Activated naive CD4-positive, alpha-beta T cell (primary cell): ENCODE measurements at places on chromosomes 12 and 14.

DNA sequence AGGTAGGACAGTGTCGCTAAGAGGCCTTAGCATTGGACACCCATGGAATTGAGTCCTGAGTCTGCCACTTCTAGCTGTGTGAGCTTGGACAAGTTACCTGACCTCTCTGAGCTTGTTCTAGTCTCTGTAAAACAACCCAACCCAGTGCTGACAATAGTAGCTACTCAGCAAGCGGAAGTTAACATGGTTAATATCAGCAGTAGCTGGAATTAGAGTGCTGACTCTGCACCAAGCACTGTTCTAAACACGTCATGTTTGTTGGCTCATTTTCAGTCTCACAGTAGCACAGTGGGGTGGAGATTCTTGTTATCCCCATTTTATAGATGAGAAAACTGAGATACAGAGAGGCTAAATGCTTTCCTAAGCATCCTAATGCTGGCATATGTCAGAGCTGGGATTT is 47.5 kb upstream of the RIN3 start:
- DNase-seq = no peak

- DNase-seq = no peak
These were observed 2.8 kb downstream of the NFATC4 start for GRCh38 chr14:24370748-24371147.

GRCh38 chr14:101035466-101036225 is 132.1 kb upstream of the RTL1 start:
- DNase-seq = no peak

DNA sequence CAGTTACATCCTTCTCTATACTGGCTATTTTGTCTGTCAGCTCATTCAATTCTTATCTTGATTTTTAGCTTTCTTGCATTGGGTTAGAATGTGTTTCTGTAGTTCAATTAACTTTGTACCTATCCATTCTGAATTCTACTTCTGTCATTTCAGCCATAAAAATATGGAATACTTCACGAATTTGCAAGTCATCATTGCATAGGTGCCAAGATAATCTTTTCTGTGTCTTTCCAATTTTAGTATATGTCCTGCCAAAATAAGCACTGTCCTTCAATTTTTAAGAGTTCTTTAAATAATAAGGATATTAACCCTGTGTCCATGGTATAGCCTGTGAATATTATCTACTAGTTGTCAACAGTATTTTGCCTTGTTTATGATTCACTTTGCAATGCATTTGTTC is 665.7 kb upstream of the MDGA2 start:
- no peak for DNase-seq

DNA sequence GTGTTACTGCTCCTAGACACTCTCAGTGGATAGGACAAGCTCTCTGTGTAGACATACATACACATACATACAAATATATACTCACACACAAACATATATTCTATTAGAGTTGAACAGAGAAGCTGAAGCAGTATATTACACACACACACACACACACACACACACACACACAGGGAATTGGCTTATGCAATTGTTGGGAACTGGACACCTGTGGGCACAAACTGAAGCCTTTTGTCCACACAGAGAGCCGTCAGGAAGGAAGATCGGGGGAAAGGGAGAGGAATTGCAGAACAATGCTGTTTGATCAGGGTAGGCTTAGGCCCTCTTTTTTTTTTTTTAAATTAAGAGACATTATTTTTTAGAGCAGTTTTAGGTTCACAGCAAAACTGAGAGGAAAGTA is 180.7 kb upstream of the DDHD1 start:
- no peak for DNase-seq

GRCh38 chr12:112716099-112717093 is 75.2 kb upstream of the RPH3A start:
- DNase-seq = no peak

GRCh38 chr12:85350356-85350755 is 70.3 kb downstream of the ALX1 start:
- no peak for DNase-seq

GRCh38 chr12:94813314-94813713 is 163.0 kb upstream of the TMCC3 start:
- DNase-seq = no peak

GRCh38 chr12:51547606-51548005 is 43.4 kb upstream of the SCN8A start:
- no peak for DNase-seq

- DNase-seq = no peak
These were observed 25.1 kb downstream of the GPR65 start for GRCh38 chr14:88030079-88030478.

DNA sequence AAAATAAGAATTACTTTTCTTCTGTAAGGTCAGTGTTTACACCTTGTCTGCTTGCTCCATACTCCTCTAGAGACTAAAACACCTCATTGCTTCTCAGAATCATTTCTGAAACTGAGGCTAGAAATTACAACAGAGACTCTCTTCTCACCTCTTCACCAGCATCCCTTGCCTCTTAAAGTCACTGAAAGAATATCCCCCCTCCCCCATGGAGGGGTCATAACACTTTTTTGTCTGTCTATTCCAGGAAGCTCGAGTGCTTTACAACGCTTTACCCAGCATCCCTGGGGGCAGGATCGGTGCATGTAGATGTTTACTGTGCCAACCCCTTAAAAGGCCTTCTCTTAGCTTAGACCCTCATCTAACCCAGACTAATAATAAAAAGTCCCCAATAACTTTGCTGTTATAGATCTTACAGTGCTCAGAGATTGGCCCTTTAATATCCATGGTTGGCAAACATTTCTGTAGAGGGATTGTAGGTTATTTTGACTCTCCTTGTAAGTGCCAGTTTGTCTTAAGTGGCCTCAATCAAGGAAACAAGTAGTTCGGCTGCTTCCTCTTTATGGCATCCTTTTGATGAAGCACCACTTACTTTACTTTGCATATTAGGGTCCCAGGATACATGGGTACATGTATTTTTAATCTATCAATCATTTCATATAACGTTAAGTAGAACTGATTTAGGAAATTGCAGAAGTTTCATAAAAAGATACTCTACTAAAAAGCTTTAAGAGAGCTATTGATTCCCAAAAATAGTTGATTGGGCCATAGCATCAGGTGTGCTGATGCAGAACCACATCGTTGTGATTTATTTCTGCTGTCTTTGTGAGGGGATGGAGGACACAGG is 29.3 kb downstream of the PRKCH start:
- no peak for DNase-seq

DNA sequence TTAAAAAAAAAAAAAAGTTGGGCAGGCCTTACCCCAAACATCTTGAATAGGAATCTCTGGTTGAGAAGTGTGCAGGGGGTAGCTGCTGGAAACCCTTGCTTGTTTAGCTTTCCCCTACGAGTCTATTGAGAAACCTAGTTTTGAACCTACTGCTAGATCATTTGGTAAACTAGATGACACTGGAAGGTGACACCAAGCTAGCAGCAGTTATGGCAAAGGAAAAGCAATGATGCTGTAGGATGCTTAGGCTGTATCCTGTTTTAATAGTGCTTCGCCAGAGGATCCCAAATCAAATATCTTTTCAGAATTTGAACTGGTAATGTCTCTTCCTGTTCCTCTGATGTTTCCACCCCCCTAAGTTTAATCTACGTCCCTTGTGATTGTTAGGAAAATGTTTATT is 5.5 kb upstream of the PCED1B start:
- DNase-seq = no peak

DNA sequence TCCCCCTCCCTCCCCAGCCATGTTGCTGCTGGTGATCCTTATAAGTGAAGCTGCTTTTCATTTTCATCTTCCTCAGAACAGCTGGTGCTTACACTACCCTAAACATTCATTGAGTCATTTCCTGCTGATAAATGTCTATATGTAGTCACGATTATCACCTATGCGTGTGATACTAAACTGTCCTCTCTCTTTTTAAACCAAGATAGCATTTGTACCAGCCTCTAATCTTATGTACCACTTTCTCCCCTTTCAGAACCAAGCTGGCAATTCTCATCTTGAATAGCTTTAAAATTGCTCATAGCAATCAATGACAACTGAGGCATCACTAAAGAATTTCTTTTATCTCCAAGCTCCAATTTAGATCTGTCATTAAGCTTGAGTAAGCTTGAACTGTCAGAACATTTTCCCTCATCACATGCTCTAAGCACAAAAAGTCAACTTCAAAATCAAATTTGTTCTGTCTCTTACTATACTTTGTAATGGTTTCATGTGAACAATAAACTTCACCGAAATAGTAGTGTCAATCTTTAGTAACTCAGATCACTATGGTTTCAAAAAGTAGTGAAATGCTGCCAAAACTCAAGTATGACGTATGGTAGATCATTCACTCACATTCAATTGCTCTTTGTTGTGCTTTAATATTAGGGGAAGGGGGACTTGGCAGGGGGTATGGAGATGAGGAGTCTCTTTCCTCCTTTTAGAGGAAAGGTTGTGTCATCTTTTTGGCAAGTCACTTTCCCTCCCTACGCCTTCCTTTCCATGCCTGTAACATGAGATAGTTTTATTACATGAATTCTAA is 178.1 kb upstream of the NOVA1 start:
- DNase-seq = no peak

DNA sequence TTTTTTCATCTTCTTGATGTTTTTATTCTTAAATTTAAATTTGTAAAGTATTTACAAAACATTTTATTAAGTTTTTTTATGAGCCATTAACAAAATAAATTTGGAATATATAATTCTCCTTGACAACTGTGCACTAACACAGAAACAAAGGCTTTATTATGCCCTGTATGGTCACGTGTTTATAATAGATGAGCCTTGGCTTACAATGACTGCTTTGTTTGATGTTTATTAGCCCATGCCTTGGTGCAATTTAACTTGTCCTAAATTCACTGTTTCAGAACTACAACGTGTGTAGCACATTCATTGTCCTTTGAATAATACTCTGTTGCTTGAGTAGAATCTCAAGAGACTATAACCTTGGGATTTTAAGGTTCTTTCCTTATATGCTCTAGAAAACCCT is 59.8 kb downstream of the CNTN1 start:
- DNase-seq = no peak

- no peak for DNase-seq
These were observed 32.9 kb downstream of the ARID2 start for GRCh38 chr12:45762185-45763110.

DNA sequence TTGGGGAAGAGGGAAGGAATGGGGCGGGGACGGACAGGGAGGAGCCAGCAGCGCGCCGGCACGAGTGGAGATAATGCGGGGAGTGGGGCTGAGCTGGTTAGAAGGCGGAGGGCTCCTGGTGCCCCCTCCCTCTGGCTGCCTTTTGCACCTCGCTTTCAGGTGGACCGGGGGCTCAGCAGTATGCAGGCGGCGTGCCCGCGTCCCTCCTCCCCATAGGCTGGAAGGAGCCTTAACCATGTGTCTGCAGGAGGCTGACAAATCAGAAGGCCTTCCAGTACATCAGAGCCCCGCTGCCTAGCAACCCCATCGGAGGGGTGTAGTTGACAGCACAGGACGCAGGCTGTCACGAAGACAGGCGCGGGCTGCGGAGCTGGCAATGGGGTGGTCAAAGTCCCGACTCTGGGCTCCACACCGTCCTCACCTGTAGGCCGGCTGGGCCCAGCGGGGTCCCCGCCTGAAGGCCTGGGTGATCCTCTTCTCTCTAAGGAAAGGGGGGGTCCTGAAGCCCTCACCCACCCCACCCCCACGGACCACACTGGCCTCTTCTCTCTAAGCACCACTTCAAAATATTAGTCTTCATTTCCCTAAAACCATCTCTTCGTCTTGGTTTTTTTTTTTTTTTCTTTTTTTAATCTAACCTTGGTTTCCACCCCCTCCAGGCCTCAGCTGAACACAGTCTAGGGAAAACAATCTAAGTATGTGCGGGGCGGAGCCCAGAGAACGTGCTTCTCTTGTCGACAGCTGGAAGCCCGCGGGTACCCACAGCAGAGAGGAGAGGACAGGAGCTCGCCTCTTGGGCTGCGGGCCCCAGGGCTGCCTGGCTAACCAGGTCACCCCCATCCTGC is 44.5 kb downstream of the KDM2B start:
- DNase-seq = no peak

GRCh38 chr12:123089631-123090353 is 61.1 kb downstream of the PITPNM2 start:
- no peak for DNase-seq

DNA sequence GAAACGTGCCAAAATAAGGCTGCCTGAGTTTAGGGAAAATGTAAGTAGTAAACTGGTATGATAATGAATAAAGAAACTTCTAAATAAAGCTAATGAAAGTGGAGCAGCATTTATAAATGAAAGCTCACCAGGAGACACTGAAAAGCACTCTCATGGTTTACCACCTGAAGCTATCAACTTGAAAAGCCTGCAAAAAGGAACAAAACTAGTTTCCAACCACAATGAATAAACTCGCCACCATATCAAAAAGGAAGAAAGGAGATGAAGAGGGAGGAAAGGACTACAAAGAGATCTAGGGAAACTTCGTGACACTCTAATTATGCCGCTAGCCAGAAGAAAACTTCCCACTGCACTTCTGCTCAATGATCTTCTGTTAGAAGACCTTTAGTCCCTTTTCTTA is 66.7 kb downstream of the MED13L start:
- DNase-seq = no peak

- DNase-seq = no peak
These were observed 23.7 kb upstream of the SLC7A8 start for GRCh38 chr14:23207146-23207540.

- DNase-seq = no peak
These were observed 760 bp upstream of the MED13L start for GRCh38 chr12:116278279-116278626.

GRCh38 chr14:86640288-86640687 is 1110.3 kb downstream of the FLRT2 start:
- DNase-seq = no peak

DNA sequence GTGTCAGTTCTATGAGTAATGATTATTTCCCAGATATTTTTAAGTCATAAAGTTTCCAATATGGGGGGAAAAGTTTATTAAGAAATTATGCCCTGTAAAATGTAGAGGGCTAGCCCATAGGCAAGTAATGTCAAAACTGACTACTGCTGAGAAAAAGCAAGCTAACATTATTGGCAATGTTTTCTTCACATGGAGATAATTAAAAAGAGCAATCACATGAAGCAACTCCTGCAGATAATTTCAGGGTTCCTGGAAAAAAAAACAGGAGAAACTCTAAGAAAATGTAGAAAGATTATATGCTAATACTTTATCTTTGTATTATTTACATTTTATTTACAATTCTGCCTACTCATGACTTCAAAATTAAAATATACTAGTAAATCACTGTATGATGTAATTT is 39.8 kb downstream of the PPP1R12A start:
- DNase-seq = no peak

DNA sequence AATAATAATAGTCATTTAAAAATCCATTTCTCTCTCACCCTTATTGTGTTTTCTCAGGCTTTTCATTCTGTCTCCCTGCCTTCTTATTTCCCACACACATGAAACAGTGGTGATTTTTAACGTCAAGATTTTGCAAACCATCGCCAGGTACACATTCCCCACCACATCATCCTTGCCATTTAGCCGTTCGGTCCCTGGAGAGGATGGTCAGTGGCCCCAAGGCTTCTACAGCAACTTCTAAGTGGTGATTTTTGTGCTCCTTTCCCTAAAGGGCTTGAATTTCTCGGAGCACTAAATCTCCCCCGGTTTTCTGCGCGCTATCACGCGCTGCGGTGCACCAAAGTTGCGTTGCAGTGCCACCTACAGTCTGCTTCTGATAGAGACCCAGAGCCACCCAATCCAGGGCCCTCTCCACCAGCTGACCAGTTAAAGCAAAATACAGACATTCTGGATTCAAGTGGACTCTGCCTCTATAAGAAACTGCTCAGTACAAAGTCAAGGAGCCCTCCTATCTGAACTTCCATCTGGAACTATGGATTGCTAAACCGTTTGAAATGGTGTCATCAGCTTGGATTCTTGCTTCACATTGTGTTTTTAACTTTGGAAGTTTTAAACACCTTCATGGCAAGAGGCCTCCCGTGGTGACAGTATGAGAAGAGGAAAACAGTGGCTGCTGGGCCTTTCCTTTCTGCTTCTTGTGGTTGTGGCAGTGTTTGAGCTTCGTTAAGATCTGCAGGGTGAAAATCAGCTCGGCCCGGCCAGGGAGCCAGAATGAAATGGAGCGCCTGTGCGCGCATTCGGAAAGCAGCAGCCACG is 234.0 kb downstream of the SPTSSA start:
- no peak for DNase-seq
